Stromal cell of bone marrow (primary cell): ENCODE measurements at places on chromosomes 12 and 14.
A peak's percentile ranks its signal among the peaks of the same experiment; 100 is the strongest.

DNA sequence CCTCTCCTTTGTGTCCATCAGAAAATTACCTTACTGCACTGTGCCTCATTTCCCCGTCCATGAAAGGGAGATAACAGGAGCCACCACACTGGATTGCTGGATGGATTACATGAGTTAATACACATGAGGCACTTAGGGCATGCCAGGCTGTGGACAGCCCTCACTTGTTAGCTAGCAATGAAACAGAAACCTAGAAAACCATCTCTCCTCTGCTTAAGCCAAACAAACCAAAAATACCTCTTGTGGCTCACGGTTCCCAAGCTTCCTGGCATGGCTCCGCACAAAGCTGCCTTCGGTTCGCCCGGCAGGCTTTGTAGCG, 660 bp upstream of the HCFC2 start:
- DNase-seq: peak; percentile 29

DNA sequence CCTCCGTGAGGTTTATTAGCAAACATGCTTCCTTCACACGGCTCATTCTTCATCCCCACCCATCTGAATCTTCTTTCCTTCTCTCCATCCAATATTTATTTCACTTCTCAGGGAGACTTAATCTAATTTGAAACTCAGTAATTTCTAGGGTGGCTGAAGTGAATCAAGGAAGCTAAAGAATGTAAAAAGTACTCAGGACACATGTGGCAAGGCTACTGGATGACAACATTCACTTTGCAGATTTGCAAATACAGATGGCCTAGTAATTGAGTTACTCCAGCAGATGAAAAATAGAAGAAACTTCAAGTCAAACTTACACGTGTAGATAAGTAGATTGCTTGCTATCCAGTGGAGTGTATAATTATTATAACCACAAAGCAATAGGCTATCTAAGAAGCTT, 15.4 kb upstream of the BEST3 start:
- no peak for DNase-seq

- DNase-seq: no peak
Observed at GRCh38 chr12:43835264-43835655, 621 bp upstream of the TMEM117 start.

- DNase-seq: no peak
Observed at GRCh38 chr14:62062645-62063044, 300.4 kb downstream of the SNAPC1 start.

- peak; percentile 67 for DNase-seq
Observed at GRCh38 chr14:101761032-101761880, at the start of gene PPP2R5C. TSS of gene PPP2R5C (plus strand) at chr14:101761709. CDS start at chr14:101761894, 185 bp downstream.

- no peak for DNase-seq
Observed at GRCh38 chr14:96741151-96741977, 55.8 kb upstream of the VRK1 start.

GRCh38 chr12:14886271-14886670, 617 bp upstream of the MGP start:
- DNase-seq: no peak

DNA sequence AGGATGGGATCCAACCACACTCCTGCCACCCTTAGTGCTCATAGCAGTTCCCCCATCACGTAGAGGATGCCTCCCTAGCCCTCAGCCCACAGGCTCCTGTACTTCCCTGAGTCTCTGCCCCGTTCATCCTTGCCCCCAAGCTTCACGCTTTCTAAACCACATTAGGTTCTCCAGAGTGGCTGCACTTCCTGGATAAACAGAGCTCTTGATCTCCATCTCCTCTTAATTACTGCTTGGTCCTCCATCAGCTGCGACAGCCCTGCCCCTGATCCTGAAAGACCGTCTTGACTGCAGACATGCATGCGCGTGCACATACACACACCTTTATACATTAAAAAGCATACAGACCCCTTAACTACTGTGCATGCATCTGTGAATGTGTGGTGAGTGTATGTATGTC, 530.0 kb downstream of the BCL11B start:
- DNase-seq: no peak

- DNase-seq: no peak
Observed at GRCh38 chr12:131478468-131478867, 232.4 kb upstream of the SFSWAP start.

- peak; percentile 46 for DNase-seq
Observed at GRCh38 chr14:75906680-75907280, 75.0 kb downstream of the TGFB3 start.

DNA sequence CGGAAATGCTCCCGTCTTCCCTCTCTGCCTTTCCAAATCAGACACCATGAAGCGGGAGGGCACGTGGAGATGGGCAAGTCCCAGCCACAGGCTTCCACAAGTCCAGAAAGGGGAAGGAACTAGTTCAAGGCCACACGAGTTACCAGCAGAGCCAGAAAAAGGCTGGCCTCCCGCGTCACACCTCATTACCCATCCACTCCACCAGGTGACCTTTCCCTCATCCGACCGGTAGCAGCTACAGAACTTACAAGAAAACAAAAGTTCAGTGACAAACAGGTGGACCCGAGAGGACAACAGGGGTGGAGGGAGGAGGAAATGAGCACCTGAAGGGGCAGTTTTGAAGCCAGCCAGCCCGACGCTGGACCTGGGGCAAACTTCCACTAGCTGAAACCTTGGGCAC, 46.9 kb downstream of the CHGA start:
- no peak for DNase-seq

GRCh38 chr12:86698641-86698980, 442.4 kb upstream of the MGAT4C start:
- peak; percentile 54 for DNase-seq

- no peak for DNase-seq
Observed at GRCh38 chr14:56310643-56311042, 192.4 kb downstream of the PELI2 start.
